ENCODE measurements at places on chromosomes 3 and 15. TPM values are rescaled to one million over a fixed set of nuclear protein-coding genes. Genes with fewer than 3 reads are reported as not detected.
A peak's percentile ranks its signal among the peaks of the same experiment; 100 is the strongest.

The SIN3A gene
- 84.2 TPM for total RNA-seq

The MYLK gene
- total RNA-seq = 117 TPM

The DUOXA1 gene
- 0.30 TPM for total RNA-seq

The CX3CR1 gene
- 8.5 TPM for total RNA-seq

The PIERCE2 gene
- total RNA-seq = 0.97 TPM

The CAPN7 gene
- 61.0 TPM for total RNA-seq

The NPAP1 gene
- total RNA-seq = 0.06 TPM

The ARL14 gene
- not detected for total RNA-seq

The PLSCR4 gene
- total RNA-seq = 44.3 TPM

The CSPG4 gene
- 4.5 TPM for total RNA-seq

The MEGF11 gene
- 0.32 TPM for total RNA-seq

The CP gene
- total RNA-seq = 101 TPM

The THPO gene
- 0.23 TPM for total RNA-seq

The SLC35G2 gene
- 4.8 TPM for total RNA-seq

The PYGO1 gene
- 0.85 TPM for total RNA-seq

The STRIT1 gene
- not detected for total RNA-seq

The TMPRSS7 gene
- not detected for total RNA-seq

DNA sequence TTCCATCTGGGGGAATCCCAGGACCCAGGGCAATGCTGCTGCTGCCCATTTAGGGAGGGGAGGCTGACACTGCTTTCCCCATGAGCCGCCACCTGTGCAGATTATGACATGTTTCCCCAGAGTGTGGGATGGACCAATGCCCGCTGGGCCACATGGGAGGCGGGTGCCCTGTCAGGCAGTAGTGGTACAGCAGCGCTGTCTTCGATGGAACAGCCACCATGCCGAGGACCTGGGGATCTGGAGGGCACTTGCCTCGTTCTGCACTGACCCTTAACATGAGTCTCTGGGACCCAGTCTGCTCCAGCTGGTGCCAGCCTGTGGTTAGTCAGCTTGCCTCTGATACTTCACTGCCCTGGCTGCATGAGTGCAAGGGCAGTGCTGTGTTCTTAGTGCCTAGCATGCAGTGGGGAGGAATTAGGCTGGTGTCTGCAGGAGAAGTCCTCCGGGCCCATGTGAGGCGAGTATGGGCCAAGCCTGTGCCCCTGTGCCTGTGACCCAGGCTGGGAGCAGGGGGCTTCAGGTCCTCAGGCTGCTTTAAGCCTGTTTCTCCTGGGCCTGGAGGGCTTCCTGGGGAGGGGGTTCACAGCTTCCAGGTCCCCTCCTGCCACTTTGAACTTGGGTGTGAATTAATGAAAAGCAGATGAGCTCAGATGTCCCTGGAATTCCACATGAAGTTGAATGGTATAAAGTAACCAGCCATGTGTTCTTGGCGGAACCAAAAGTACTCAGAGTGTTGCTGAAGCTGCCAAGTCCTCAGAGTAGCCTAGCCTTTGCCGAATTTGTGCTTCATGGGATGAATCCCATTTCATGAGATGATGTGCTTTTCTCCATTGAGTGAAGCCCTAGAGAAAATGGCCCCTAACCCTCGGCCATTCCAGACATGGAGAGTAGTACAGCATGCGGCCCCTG is 22.9 kb downstream of the KLF13 start:
- H3K36me3 ChIP-seq = no peaks in the 10 kb centered on the region
- peak overlapping the region; percentile 3 for H3K27ac ChIP-seq
- H3K4me3 ChIP-seq = no peak overlapping the region
- peaks cover 100% of the 10 kb centered on the region for H3K4me1 ChIP-seq

- no peak overlapping the region for H3K4me3 ChIP-seq
- no peaks in the 10 kb centered on the region for H3K4me1 ChIP-seq
- H3K27ac ChIP-seq = no peak overlapping the region
- no peaks in the 10 kb centered on the region for H3K27me3 ChIP-seq
Measured at GRCh38 chr3:156151824-156152428, 31.5 kb downstream of the KCNAB1 start.

GRCh38 chr3:126361211-126361610 is 4.0 kb upstream of the KLF15 start:
- H3K36me3 ChIP-seq = no peaks in the 10 kb centered on the region
- no peak overlapping the region for H3K4me3 ChIP-seq
- peaks cover 12% of the 10 kb centered on the region for H3K27me3 ChIP-seq

GRCh38 chr15:75694241-75695182 is 18.1 kb downstream of the CSPG4 start:
- H3K27me3 ChIP-seq = peaks cover 6% of the 10 kb centered on the region
- H3K4me1 ChIP-seq = peaks cover 69% of the 10 kb centered on the region
- no peaks in the 10 kb centered on the region for H3K36me3 ChIP-seq
- H3K27ac ChIP-seq = no peak overlapping the region
- no peak overlapping the region for H3K4me3 ChIP-seq

DNA sequence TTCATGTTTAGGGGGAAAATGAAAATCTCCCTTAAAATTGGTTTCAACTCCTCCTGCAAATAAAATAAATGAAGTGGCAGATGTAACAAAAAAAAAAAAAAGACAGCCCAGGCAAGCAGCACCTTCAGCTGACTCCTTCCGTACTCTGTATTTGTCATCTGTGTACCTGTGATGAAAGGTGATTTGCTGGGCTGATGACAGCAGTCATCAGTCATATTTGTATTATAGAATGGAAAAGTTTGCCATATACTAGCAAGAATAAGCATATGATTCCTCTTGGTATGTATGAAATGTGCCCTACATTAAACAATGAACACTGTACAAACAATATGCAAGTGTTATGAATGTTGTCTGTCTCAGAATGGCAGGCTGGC is 44.1 kb upstream of the WWTR1 start:
- no peaks in the 10 kb centered on the region for H3K36me3 ChIP-seq
- no peaks in the 10 kb centered on the region for H3K27me3 ChIP-seq
- H3K4me1 ChIP-seq = no peaks in the 10 kb centered on the region
- no peak for DNase-seq
- no peak overlapping the region for H3K27ac ChIP-seq

GRCh38 chr3:7290077-7290825 is 429.3 kb downstream of the GRM7 start:
- H3K27me3 ChIP-seq = no peaks in the 10 kb centered on the region
- no peaks in the 10 kb centered on the region for H3K36me3 ChIP-seq
- H3K4me3 ChIP-seq = no peak overlapping the region
- DNase-seq = no peak
- H3K4me1 ChIP-seq = no peaks in the 10 kb centered on the region

- H3K4me1 ChIP-seq = no peaks in the 10 kb centered on the region
- no peaks in the 10 kb centered on the region for H3K36me3 ChIP-seq
- DNase-seq = no peak
- H3K27me3 ChIP-seq = no peaks in the 10 kb centered on the region
Measured at GRCh38 chr3:178669022-178669601, 132.9 kb downstream of the KCNMB2 start.

DNA sequence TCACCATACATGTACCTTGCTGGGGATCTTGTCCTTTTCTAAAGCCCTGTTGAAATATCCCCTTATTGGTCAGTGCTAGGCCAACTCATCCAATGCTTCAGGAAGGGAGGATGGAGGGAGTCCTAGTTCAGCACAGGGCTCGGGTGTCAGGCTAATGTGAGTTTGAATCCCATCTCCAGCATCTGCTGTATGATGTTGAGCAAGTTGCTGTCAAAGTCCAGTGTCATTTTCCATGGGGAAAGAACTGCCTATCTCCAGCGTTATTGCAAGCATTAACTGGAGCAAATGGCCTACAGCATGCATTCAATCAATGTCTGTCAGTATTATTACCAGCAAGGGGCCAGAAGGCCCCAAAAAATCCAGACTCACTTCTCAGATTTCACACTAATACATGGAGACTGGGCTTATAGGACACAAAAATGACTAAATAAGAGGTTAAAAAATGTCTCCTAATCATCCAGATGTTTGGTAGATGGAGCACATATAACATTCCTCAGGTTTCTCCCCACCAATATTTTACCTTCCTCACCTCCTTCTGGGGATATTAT is 40.8 kb downstream of the SRGAP3 start:
- no peak overlapping the region for H3K27ac ChIP-seq
- no peaks in the 10 kb centered on the region for H3K36me3 ChIP-seq
- no peaks in the 10 kb centered on the region for H3K27me3 ChIP-seq

DNA sequence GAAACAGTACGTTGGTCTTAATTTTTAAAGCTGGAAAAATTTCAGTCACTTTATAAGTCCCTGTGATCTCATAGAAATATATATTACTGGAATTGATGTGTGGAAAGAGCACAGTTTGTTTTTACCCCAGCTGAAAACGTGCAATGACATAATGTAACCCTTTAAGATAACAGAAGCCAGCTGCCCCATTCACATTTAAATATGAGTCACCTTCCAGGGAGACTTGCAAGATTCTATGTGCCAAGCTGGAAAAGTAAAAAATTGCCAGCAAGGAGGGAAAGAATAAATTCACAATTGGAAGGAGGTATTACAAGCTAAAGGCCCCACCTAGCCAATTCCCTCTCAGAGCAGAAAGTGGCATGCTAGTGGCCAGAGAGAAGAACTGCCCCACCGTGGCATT is 50.2 kb downstream of the SAMMSON start:
- H3K36me3 ChIP-seq = no peaks in the 10 kb centered on the region
- no peaks in the 10 kb centered on the region for H3K27me3 ChIP-seq
- H3K4me3 ChIP-seq = no peak overlapping the region
- H3K27ac ChIP-seq = no peak overlapping the region
- DNase-seq = no peak
- no peaks in the 10 kb centered on the region for H3K4me1 ChIP-seq

DNA sequence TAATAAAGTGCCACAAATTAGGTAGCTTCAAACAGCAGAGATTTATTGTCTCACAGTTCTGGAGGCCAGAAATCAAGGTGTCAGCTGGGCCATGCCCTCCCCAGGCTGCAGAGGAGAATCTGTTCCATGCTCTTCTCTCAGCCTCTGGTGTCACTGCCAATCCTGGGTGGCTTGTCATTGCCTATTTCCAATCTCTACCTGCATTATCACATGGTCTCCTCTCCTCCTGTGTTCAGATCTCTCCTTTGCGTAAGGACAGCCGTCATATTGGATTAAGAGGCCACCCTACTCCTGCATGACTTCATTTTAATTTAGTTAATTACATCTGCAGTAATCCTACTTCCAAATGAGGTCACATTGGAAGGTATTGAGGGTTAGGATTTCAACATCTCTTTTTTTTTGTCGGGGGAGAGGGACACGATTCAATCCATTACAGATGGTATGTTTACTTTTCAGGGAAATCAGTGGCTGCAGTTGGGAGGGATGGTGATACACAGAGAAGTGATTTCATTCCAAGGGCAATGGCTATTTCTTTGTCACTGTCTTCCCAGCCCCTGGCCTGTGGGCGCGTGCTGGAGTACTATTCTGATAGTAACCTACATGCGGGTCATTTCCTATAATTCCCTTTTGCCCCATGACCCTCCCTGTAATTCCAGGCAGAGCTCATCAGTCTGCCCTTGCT is 169.4 kb downstream of the MINAR1 start:
- H3K4me3 ChIP-seq = no peak overlapping the region
- no peaks in the 10 kb centered on the region for H3K4me1 ChIP-seq
- DNase-seq = no peak

DNA sequence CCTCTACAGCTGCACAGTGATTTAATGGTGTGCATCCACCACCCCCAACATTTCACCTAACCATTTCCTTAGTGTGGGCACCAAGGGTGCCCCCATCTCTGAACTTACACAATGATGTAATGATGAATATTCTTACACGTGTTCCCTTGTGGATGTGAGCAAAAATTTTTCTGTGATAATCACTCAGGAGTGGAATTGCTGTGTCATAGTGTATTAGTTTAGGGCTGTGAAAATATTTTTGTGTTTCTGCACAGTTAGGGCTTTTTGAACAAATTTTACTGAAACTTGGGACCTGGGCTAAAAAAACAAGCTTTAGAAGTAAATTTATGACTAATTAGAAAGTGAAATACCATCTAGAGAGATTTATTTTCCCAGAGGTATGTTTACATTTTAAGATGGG is 134.5 kb upstream of the CCNL1 start:
- H3K27me3 ChIP-seq = no peaks in the 10 kb centered on the region
- DNase-seq = no peak
- H3K27ac ChIP-seq = no peak overlapping the region
- no peaks in the 10 kb centered on the region for H3K4me1 ChIP-seq
- H3K36me3 ChIP-seq = no peaks in the 10 kb centered on the region

GRCh38 chr3:193884027-193884426 is 251.9 kb upstream of the HES1 start:
- no peaks in the 10 kb centered on the region for H3K4me1 ChIP-seq
- no peaks in the 10 kb centered on the region for H3K27me3 ChIP-seq

DNA sequence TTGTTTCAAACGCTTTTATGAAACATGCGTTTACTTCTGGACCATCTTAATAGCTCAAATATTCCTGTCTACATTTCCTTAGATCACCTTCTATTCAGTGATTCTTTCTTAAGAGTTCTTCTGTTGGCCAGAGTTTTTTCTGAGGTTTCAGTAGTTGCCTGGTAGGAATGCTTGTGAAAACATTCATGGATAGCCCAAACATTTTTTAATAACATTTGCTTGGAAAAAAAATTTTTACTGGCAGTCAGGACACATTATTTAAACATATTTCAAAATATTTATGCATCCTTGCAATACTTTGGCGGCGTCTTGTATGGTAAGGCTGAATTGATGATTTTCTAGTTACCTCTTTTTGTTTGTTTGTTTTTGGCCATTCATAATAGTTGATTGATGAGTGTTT is 47.4 kb upstream of the ZBTB20 start:
- H3K4me3 ChIP-seq = no peak overlapping the region
- DNase-seq = no peak
- no peak overlapping the region for H3K27ac ChIP-seq
- H3K27me3 ChIP-seq = no peaks in the 10 kb centered on the region

DNA sequence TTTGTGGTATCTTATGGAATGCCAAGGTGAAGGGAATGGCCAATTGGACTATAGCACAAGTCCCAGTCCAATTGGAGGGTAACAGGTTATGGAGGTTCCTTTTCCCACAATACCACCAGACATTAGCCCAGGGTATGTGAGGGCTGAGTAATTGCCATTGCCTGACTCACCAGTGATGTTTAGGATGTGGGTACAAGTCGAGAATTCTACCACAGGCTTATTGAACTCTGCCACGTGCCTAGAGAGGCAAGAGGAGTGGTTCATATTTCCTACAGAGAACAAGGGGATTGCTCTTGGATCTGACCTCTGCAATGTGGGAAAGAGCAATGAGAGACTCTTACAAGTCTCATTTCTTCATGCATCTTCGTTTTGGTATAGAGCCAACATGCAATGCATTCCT is 85.0 kb upstream of the XCR1 start:
- DNase-seq = no peak
- peaks cover 31% of the 10 kb centered on the region for H3K4me1 ChIP-seq
- H3K27me3 ChIP-seq = no peaks in the 10 kb centered on the region
- no peaks in the 10 kb centered on the region for H3K36me3 ChIP-seq
- no peak overlapping the region for H3K27ac ChIP-seq
- H3K4me3 ChIP-seq = no peak overlapping the region

- no peaks in the 10 kb centered on the region for H3K4me1 ChIP-seq
- no peak overlapping the region for H3K27ac ChIP-seq
- no peak for DNase-seq
- H3K36me3 ChIP-seq = no peaks in the 10 kb centered on the region
- H3K27me3 ChIP-seq = no peaks in the 10 kb centered on the region
- H3K4me3 ChIP-seq = no peak overlapping the region
Measured at GRCh38 chr3:101117980-101118379, 124.8 kb upstream of the ABI3BP start.

GRCh38 chr3:55564726-55565125 is 77.6 kb upstream of the WNT5A start:
- no peaks in the 10 kb centered on the region for H3K27me3 ChIP-seq
- H3K4me1 ChIP-seq = no peaks in the 10 kb centered on the region
